Stimulated activated CD8-positive, alpha-beta memory T cell treated with anti-CD3 and anti-CD28 coated beads, Interleukin-15, amount 100 ng/mL, for 24 hours (primary cell): ENCODE measurements at places on chromosomes 3 and 15.

DNA sequence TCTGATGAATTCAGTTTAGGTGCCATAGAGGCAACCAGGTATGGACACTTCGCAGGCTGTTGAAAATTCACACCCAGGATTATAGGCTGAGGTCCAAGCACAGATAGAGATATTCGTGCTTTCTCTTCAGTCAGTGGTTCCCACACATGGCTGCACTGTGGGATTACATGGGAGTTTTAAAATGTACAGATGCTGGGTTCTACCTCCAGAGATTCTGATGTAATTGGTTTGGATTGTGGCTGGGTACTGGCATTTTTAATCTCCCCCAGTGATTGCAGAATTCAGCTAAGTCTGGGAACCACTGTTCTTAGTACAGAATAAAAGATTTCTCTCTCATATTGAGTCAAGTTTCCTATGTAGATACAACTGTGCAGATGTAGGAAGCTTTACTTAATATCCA is 91.6 kb downstream of the FOXB1 start:
- DNase-seq, result no peak

- no peak for DNase-seq
Measured at GRCh38 chr3:171809611-171809860, 747 bp downstream of the PLD1 start.

DNA sequence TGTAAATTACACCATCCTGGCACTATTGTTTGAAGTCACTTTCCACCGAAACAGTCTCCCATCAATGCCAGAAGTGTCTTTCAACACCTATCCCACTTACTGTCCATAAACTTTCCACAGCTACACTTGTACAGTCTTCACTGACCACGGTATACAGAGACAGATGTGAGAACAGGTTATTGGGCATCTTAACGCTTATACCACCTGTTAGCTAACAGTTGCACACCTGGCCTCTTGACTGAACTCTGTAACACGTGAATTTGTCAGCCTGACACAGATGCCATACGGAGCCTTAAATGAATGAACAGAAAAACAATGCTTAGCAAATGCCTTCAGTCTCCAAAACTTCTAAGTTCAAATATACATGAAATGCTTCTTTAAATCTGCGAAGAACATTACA is 440.5 kb downstream of the SHQ1 start:
- no peak for DNase-seq

- no peak for DNase-seq
Measured at GRCh38 chr3:17753632-17753992, 11.2 kb upstream of the TBC1D5 start.

- DNase-seq, result no peak
Measured at GRCh38 chr15:100026041-100026440, 292.8 kb upstream of the LYSMD4 start.

DNA sequence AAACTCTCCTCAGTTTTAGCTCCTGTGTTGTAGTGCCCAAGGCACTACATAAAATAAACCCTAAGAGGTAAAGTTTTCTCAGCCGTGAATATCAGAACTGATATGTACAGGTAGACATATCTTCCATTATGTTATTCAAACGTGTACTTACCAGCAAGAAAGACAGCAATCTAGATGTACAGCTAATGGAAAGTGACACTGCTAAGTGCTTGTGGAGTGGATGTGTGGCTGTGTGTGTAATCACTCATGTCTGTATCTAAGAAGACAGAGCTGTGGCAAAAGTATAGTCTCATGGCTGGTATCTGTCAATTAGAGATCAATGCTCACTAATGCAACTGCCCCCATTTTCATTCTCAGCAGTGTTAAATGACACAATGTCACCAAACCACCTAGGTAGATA is 101.3 kb downstream of the FMN1 start:
- DNase-seq, result no peak

GRCh38 chr15:87816811-87817210 is 439.7 kb downstream of the NTRK3 start:
- DNase-seq, result no peak

DNA sequence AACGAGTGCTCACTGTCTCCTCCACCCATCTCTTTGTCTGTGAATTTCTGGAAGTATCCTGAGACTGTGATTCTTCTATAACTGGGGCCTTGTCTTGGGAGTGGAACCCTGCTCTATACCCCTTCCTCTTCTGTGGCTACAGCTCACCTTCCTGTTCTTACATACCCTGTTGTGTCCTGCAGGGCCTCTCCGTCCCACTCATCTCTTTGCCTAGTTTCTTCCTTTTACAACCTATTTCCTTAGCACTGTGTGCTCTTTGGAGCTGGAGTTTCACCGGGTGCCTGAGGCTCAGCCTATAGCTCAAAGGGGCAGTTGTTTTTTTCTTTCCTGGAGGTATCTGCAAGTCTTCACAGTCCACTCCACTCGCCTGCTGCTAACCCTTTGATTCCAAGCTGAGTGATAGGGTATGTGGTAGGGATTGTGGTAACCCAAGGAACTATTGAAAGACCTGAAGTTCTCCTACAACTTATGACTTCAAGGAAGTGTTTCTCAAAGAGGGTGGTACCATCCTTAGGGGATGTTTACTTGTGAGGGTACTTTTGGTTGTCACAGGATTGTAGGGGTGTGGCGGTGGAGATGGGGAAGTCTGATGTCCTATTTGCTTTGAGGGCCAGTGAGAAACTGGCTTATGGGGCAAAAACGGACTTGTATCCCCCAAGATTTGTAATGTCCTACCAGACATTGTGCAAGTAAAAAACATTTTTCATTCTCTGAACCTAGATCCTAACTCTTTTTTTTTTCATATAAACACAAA is 66.6 kb upstream of the ARL8B start:
- no peak for DNase-seq

DNA sequence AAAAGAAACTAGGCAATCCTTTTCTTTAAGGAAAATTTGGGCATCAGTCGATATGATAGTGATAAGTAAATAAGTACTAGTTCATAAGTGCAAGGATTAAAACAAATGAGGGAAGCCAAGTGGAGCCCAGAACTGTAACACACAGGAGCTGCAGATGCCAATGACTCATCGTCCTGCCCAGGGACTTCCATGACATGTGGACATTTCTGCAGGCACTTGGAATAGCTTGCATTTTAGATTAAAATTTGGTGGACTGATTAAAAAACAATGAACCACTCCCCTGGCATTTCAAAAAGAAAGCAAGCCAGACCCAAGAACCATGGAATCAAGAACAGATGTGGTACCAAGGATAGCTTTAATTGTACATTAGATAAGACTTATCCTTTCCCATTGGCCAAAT is 2.9 kb downstream of the SAMD7 start:
- DNase-seq, result no peak

- no peak for DNase-seq
Measured at GRCh38 chr3:53188136-53188685, 27.2 kb downstream of the PRKCD start.

- no peak for DNase-seq
Measured at GRCh38 chr3:98691897-98692296, 71.2 kb upstream of the ST3GAL6 start.

DNA sequence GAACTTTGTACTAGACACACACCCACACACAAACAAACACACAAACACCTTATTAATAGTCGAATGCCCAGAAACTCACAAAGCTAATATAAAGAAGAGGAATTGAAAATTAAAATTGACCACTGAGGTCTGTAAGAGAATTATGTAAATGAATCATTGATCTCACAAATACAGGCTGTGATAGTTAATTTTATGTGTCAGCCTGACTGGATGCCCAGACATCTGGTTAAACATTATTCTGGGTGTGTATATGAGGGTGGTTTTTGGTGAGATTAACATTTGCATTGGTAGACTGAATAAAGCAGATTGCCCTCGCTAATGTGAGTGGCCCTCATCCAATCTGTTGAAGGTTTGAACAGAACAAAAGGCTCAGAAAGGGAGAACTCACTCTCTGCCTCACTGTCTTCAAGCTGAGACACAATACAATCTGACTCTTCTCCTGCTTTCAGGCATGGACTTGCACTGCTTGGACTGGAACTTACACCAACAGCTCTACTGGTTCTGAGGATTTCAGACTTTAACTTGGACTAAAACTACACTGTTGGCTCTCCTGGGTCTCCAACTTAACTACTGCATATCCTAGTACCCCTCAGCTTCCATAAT is 199.4 kb upstream of the TTC14 start:
- DNase-seq, result no peak

GRCh38 chr3:129616713-129617112 is 10.2 kb upstream of the PLXND1 start:
- DNase-seq, result no peak

DNA sequence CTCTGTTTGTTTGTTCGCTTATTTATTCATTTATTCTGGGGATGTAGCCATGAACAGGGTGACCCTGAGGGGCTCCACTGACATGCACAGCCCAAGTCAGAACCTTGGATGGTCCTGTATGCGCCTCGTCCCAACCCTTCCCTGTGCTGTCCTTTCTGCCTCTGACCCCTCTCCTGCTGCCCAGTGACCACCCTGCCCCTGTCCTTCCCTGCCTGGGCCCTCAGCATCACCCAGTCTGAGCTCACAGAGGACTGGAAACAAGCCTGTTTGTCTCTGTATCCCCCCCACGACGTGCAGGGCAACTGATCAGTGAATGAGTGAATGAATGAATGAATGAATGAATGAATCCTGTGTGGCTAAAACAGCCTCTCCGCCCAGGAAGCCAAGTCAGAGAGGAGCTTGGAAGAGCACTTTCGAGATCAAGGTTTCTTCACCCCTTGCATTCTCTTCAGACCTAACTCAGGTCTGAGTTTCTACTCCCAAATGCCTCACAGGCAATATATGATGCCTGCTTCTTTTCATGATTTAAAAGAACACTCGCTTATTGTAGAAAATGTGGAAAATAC is 157.7 kb downstream of the SMAD6 start:
- DNase-seq, result no peak

DNA sequence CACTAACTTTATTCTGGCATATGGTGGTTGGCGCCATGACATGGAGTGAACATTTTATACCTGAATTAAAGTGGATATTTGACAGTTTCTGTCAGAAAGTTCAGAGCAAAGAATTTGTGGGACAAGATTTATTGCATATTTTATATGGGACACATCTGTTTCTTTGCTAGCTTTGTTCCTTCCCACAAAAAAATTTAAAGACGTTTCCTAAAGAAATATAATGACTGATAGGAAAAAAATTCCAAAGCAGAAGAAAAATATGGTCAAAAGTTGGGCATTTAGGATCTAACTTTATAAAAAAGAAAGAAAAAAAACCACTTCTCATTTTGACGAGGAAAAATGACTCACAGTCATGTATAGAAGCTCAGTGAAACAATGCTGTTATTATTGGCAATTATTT is 101.6 kb downstream of the GREM1 start:
- DNase-seq, result no peak

- DNase-seq, result no peak
Measured at GRCh38 chr3:10377148-10377725, 56.3 kb upstream of the SEC13 start.

GRCh38 chr15:56252386-56252785 is 8.7 kb upstream of the RFX7 start:
- no peak for DNase-seq

DNA sequence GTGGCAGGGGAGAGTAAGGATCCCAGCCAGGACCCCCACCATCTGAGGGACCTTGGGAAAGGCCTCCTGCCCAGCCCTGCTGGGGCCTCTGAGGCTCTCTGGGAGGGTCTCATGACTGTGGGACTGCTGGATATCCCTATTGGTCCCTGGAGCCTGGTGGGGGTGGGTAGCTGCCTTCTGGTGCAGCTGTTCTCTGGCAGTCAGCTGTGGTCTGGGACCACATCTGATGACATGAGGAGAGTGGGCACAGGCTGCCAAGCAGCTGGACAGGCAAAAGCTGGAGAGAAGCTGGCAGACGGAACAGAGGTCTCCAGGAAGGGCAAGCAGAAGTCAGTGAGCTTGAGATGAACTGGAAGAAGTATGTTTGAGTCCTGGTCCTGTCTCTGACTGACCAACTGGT is 22.4 kb downstream of the PLEKHO2 start:
- DNase-seq, result no peak

DNA sequence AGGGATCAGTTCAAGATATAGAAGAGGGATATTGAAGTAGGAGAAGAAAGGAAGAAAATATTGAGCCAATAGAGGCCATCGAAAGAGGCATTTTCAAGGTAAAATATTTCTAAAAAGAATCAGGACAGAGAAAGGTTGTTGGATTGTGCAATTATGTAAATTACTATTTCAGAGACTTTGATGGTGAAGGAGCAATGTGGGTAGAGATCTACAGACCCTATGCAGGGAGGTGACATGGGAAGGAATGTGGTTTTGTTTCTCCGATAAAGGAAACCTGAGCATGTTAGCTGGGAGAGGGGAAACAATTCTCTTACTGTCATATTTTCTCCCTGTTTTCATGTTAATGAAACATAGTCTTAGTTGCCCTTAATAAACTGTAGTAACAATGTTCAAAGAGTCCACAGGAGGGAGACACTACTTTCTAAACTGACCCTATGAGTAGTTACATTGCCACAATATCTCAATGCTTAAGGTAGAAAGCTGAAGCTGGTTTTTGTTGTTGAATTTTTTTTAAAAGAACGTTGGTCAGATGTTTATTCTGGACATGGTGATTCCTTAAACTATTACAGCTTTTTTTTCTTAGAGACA is 133.3 kb downstream of the GRM7 start:
- no peak for DNase-seq

- DNase-seq, result no peak
Measured at GRCh38 chr3:127221037-127221436, 28.1 kb downstream of the PRR23E start.

DNA sequence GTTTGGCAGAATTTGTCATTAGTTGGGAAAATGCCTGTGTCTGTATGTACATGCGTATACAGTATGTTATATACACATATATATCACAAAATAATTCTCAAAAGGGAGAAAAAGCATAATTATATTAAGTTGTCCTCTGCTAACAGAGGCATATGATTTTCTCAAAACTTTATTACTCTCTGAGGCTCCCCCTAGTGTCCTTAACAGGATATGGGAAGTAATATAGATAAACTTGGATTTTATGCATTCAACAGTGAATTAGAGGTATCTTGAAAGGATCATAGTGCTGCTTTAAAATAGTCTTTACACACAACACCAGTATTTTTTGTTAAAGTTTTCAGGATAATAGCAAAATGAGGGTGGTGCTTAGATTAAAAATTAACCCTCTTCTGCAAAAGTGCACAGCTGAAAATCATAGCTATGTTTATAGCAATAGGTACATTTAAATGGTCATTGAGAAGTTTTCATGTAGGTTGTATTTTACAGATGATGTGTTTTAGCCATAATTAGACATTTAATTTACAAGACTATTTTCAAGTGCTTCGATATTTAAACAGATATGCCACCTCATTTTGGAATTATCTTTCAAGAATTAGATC is 454.0 kb upstream of the ROBO2 start:
- no peak for DNase-seq

DNA sequence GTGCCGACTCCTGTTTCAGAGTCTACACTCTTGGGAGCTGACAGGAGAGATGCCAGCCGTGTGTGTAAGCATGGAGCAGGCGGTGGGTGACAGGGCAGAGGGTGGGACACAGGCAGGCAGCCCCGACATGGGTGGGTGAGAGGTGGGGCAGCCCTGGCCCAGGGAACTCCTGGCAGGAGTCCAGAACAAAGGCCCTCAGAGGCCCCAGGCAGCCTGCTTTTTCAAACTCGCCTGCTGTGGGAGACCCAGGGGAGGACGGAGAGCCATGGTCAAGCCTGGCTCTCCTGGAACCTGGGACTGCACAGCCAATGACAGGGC is 29.3 kb upstream of the SLC41A3 start:
- no peak for DNase-seq
